Left lung (tissue), 14 donors: ENCODE measurements at places on chromosomes 5 and 9. TPM values are rescaled to one million over a fixed set of nuclear protein-coding genes. Genes with fewer than 3 reads are reported as not detected.

- H3K36me3 ChIP-seq: no peaks in the 10 kb centered on the region
- H3K4me1 ChIP-seq: peaks cover 4% of the 10 kb centered on the region
- no peak for DNase-seq
- no peak overlapping the region for H3K27ac ChIP-seq
- no peak overlapping the region for H3K4me3 ChIP-seq
Observed at GRCh38 chr5:108743319-108743718, 4.4 kb upstream of the FER start.

DNA sequence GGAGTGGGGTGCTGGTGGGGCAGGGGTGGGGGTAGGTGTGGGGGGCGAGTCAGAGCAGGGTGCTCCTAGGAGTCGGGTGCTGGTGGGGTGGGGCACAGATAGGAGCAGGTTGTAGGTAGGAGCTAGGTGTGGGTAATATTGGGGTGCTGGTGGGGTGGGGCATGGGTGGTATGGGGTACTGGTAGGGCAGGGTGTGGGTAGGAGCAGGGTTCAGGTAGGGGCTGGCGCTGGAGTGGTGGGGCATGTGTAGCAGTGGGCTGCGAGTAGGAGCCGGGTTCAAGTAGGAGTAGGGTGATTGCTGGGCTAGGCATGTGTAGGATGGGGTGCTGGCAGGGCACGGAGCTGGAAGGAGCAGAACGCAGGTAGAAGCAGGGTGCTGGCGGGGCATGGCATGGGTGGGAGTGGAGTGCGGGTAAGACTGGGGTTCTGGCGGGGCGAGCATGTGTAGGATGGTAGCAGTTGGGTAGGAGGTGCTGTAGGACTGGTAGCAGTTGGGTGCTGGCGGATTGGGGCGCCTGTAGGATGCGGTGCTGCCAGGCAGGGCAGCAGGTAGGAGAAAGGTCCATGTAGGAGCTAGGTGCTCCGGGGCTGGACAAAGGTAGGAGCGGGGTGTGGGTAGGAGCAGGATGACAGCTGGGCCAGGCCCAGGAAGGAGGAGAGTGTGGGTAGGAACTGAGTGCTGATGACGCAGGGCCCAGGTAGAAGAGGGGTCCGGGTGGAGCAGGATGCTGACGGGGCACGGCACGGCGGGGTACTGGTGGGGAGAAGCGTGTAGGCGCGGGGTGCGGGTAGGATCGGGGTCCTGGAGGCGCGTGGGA, 105.5 kb upstream of the SIMC1 start:
- peaks cover 4% of the 10 kb centered on the region for H3K4me1 ChIP-seq
- peaks cover 6% of the 10 kb centered on the region for H3K27me3 ChIP-seq
- no peak overlapping the region for H3K4me3 ChIP-seq
- H3K27ac ChIP-seq: no peak overlapping the region

GRCh38 chr9:83521011-83521410, 17.2 kb downstream of the FRMD3 start:
- no peak overlapping the region for H3K4me3 ChIP-seq
- no peaks in the 10 kb centered on the region for H3K4me1 ChIP-seq
- no peak for DNase-seq
- H3K36me3 ChIP-seq: no peaks in the 10 kb centered on the region
- peak overlapping the region; percentile 49 for H3K27ac ChIP-seq

The SLC6A19 gene
- polyA plus RNA-seq: 0.09 TPM

- H3K4me3 ChIP-seq: no peak overlapping the region
- H3K36me3 ChIP-seq: no peaks in the 10 kb centered on the region
- H3K4me1 ChIP-seq: no peaks in the 10 kb centered on the region
- DNase-seq: no peak
Observed at GRCh38 chr9:15140051-15140450, 167.0 kb downstream of the TTC39B start.
